CD4-positive, alpha-beta T cell treated with Interleukin-10 for 1 hour (primary cell): ENCODE measurements at places on chromosomes 11 and 22.

DNA sequence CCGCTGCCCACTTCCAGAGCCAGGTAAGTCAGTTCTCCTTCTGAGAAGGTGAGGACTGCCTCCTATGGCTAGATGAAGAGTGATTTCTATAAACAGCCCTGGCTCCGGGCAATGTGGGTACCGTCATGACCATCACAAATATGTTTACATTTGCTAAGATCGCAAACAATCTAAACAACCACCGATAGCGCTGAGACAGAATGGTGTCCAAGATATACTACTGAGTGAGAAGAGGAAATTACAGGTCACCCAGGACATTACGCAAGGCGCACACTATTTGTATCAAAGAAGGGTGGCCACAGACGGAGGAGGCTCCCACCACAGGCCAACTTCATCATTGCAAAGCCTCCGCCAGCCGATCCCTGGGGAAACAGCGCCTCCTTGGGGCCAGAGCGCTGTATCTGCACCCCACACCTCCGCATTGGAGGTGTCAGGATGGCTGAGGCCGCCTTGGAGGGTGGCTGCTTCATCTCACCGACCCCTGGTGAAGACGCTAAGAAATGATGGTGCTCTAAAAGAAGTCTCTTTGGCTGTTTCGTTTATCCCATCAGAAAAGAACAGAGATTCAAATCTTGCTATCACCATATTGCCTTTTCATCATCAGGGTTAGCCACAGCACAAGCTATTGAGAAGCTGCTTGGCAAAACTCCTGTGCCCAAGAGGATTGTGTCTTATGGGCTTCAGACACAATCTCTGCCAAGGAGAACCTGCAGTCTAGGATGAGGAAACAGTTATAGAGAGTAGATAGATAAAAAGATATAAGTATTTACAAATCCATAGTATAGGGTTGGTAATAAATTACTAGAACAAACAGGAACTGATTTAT, 12.3 kb upstream of the ASRGL1 start:
- peak; percentile 62 for DNase-seq

DNA sequence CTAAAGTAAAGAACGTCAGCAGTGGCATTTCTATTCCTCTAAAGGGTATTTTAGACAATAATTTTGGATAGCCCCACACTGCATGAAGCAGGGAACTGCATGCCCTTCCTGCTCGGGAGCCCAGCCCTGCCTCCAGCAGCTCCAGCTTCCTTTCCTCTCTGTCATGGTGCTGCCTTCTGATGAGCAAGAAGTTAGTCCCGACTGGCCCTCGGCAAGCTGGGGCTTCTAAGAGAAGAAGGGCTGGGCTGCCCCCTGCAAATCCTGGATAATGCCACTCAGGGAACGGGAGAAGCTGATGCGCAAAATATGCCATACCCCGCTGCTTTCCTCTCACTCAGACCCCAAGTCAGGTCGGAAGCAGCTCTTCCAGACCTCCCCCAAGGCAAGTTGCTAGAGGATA, 296.4 kb downstream of the ETS1 start:
- peak; percentile 40 for DNase-seq

DNA sequence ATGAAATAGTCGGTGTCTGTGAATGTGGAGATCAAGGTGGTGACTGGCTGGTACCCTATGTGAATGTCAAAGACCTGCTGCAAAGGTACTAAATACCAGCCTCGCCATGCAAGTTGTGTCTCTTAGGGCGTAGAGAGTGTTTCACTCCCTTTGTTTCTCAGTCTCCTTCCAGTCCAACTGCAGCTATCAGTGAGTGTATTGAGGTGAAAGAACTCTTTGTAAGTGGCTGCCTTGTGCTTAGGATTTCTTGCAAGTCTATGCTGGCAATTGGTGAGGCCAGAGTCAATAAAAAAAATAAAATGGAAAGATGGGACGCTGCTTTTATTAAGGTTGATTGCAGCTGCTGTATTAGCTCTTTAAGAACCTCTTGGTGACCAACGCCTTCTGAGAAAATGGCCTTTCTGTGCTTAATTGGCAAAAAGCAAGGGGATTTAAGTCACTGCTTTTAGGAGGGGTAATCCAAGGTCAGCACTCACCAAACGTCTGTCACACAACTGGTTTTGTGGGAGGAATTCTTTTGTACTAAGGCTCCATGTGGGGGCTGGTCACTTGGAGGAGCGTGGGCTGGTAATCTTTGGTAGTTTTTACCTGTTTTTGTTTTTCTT, 95.1 kb downstream of the PARVA start:
- no peak for DNase-seq

DNA sequence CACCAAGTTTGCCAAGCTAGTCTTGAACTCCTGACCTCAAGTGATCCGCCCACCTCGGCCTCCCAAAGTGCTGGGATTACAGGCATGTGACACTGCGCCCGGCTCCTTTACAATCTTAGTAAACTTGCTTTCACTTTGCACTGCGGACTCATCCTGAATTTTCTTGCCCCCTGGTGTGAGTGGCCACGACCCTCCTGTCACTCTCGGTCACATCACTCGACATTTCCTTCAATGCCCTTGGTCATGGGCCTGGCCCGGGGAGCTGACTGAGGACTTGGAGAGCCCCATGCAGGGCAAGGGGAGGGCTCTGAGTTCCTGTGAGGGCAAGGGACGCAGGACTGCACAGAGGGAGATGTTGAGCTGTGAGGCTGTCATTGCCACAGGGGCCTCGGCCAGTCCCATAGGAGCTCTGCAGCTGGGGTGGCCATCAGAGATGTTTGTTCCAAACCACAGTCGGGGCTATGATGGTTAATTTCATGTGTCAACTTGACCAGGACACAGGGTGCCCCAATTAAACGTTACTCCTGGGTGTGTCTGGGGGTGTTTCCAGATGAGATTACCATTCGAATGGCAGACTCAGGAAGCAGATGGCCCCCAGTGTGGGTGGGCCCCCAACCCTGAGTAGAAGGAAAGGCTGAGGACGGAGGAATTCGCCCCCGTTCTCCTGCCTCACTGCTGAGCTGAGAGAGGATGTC, 21.2 kb downstream of the A4GALT start:
- no peak for DNase-seq

GRCh38 chr11:67354075-67355022, 1.0 kb upstream of the POLD4 start:
- peak; percentile 31 for DNase-seq

DNA sequence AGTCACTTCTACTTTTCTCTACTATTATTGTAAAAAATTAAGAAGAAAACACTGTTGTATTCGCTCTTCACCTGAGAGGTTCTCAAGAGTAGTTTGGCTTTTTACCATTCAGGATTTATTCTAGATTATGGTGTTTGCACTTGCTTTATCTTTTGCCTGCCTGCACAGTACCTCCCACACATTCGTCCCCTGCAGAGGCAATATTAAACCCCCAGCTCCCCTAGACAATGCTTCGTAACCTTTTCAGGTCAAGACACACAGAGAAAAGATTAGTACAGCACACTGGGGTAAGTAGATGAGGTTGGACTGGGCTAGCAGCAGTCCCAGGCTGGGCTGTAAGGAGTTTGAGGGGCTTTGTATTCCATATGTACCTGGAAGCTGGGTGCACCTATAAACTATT, 62.4 kb downstream of the TNRC6B start:
- DNase-seq = no peak
